ENCODE measurements at places on chromosomes 7 and 10. TPM values are rescaled to one million over a fixed set of nuclear protein-coding genes. Genes with fewer than 3 reads are reported as not detected.

HIPK2 gene
- total RNA-seq: 72.8 TPM

NPC1L1 gene
- 0.04 TPM for total RNA-seq

ADCYAP1R1 gene
- 0.31 TPM for total RNA-seq

LRRC61 gene
- 0.62 TPM for total RNA-seq

ENKUR gene
- not detected for total RNA-seq

TMEM176A gene
- total RNA-seq: 9.8 TPM

CYP2W1 gene
- total RNA-seq: not detected

DNA sequence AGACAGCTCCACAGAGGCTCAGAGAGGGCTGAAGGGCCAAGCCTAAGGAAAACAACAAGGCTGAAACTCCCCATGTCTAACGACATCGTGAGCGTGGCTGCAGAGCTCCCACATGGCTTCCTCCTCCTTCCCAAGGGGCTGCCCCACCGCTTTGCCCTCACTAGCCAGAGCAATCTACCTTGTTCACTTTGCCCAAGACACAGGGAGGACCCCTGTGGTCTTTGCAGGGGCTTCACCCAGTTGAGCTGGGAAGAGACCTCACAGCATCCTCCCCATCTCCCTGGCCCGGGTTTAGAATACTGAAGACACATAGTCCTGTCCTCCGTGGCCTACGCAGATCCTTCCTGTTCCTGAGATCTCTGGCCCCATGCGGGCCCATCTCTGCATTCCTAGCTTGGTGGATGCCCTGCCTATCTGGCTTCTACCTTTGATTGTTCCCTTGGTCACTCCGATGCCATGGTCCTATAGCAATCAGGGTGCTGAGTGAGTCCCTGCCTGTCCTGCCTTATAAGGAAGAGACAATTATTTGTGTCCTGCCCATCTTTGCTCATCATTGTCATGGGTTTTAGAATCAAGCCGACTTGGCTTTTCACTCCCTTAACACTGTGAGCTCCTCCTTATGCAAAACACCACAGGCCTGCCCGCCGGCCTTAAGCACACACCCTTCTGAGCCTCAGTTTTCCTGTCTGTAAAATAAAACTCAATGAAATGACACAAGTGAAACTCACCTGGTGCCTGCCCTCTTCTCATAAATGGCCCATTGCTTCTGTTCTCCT is 73.2 kb downstream of the PARP12 start:
- DNase-seq: no peak

- no peak for DNase-seq
Measured at GRCh38 chr7:78377532-78377931, 579.0 kb downstream of the PHTF2 start.

- no peak for DNase-seq
Measured at GRCh38 chr7:112866424-112866823, 76.2 kb upstream of the TMEM168 start.

- no peak for DNase-seq
Measured at GRCh38 chr10:47037654-47038425, 126.6 kb downstream of the PTPN20 start.
